ENCODE measurements at places on chromosomes 2 and 18.
A peak's percentile ranks its signal among the peaks of the same experiment; 100 is the strongest.

GRCh38 chr18:32346671-32347070, 124.0 kb downstream of the GAREM1 start:
- no peak for DNase-seq

- no peak for DNase-seq
Measured at GRCh38 chr2:109098251-109098920, 30.6 kb upstream of the SH3RF3 start.

GRCh38 chr18:31931163-31931885, 11.6 kb downstream of the TRAPPC8 start:
- DNase-seq, result no peak

- DNase-seq, result peak; percentile 72
Measured at GRCh38 chr2:218398437-218399390, 954 bp upstream of the CTDSP1 start.

DNA sequence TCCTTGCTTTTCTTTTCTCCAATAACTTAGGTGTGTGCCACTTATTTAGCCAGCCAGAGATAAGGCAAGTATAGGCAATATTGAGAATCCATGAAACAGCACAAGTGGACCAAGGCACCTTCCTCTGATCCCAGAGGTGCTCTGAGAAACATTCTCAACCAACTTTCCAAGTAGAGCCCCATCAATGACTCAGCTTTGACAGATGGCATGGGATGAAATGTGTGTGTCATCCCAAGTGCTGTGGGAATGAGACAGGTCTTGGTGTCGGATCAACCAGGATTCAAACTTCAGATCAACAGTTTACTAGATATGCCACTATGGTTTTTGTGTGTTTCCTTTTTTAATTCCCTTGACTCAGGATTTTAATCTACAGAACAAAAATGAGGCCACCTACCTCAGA, 164.0 kb downstream of the GRB14 start:
- DNase-seq, result no peak

DNA sequence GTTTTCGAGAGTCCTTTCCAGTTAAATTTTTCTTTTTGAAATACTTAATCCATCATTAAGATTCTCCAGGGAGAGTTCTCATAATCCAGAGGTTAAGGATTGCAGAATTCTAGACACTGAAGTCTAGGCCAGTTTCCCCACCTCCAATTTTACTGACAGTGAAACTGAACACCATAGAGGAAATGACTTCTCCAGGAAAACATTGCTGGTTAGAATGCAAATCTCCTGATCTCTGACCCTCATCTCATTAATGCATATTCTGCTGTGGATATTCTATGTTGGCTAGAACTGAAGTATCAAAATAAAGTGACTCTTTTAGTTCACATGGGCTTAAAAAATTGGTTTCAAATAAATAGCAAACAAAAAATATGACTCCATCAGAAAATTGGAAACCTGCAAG, 105.8 kb upstream of the UGP2 start:
- DNase-seq, result no peak

DNA sequence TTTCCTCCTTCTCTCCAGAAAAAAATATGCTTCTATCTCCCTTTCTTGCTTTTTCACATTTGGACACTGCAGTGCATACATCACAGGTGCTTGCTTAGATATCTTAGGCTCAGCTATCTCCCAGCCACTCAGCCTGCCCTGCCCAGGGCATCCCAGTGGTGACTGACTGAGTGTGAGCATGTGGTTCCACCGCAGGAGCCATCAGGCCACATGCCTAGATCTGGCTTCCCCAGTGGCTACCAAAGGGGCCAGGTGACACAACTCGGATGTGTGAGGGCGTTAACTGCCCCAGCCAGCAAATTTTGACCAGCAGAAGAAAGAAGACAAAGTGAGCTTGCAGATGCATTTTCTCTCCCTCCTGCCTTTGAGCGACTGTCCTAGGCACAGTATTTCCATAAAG, 25.5 kb downstream of the SP5 start:
- no peak for DNase-seq

- DNase-seq, result peak; percentile 36
Measured at GRCh38 chr2:66888791-66889631, 454.1 kb downstream of the MEIS1 start.

GRCh38 chr18:39751161-39751560, 2185.6 kb upstream of the CELF4 start:
- no peak for DNase-seq

- DNase-seq, result no peak
Measured at GRCh38 chr2:71330155-71330554, 1.4 kb upstream of the ZNF638 start.
